ENCODE measurements at places on chromosomes 7 and 10.

- no peak for DNase-seq
These were observed 40.9 kb upstream of the FAM20C start for GRCh38 chr7:151346-152050.

- DNase-seq = no peak
These were observed 37.1 kb upstream of the COMTD1 start for GRCh38 chr10:75272896-75273295.

DNA sequence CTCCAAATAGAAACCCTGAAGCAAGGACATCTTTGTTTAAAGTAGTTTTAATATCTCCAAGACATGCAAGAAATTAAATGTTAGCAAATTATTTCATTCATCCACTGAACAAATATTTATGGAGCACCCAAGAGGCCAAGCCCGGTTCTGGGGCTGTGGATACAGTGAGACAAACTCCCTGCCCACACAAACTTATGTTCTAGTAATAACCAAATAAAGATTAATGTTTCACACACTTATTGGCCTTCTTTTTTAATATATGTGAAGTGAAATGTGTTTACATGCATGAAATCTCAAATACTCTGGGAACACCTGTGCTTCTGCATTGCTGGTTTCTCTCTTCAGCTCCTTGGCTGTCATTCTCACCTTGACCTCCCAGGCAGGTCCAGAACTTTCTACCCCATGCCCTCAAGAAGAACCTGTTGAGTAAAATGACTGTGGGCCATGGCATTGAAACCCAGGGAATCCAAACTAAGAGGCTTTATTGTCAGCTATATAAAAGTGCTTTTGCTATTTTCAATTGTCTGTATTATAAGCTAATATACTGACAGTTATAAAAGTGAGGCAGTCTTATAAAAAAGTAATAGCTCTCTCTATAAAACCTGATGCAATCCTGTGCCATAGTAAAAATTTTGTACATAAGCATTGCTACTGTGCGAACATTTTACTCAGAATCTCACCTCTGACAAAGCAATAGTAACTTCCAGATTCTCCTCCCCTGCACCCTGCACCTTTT, 43.7 kb downstream of the SVIL start:
- DNase-seq = no peak

- no peak for DNase-seq
These were observed 41.2 kb upstream of the UBE3C start for GRCh38 chr7:157097569-157097968.

- no peak for DNase-seq
These were observed 5.4 kb downstream of the INSIG1 start for GRCh38 chr7:155303039-155303593.

- no peak for DNase-seq
These were observed 465.6 kb upstream of the IGFBP3 start for GRCh38 chr7:46386428-46387399.

GRCh38 chr7:94104301-94104700, 100.1 kb upstream of the BET1 start:
- no peak for DNase-seq

- DNase-seq = no peak
These were observed 705.5 kb downstream of the LRMDA start for GRCh38 chr10:76136961-76137360.

DNA sequence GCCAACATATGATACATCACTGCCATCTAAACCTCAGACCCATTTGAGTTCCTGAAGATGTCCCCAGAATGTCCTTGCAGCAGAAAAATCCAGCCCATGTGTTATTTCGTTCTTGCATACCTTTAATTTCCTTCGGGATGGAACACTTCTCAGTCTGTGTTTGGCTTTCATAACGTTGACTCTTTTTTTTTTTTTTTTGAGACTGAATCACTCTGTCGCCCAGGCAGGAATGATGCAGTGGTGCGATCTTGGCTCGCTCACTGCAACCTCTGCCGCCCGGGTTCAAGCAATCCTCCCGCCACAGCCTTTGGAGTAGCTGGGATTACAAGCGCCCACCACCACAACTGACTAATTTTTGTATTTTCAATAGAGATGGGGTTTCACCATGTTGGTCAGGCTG, 148.8 kb upstream of the TNRC18 start:
- DNase-seq = no peak

DNA sequence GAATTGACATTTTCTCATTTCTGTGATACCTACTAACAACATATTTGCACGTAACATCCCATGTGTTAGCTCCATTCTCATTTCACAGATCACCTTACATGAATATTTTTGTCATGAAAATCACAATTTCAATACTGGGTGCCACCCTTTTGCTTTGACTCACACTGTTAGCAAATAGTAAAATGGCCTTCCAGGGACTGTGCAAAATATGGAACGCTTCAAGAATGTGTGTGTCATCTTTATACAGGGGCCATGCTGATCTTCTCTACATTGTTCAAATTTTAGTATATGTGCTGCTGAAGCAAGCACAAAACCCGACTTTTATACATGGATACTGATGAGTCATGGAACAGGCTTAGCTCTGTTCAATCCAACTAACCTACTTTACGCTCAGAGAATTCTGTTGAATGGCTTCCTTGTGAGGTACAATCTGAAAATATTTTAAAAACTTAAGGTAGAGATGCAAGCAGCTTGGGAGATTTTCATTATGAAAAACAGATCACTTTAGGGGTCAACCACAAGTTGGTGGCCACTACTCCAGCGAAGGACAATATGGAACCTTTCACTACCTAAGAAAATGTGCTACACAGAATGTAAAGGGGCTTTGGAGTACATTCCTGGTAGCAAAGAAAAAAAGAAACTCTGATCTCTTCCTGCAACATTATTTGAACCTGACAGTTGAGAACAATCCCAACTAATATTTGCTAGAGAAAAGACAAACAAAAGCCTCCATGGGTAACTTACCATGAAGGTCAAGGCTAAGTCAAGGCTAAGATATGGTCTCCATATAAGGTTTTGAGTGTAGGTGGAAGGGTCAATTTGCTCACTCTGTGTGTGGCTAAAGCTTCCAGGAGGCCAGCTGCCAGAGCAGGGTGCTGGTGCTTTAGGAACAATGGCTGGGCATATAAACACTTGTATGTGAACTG, 11.9 kb downstream of the ANKRD26 start:
- no peak for DNase-seq

Data from activated naive CD4-positive, alpha-beta T cell (primary cell).